ENCODE measurements at places on chromosomes 11 and 22.

- no peak for DNase-seq
Observed at GRCh38 chr11:76801225-76801624, 18.1 kb downstream of the TSKU start.

- peak; percentile 81 for DNase-seq
Observed at GRCh38 chr22:21657360-21658032, 8.3 kb upstream of the PPIL2 start.

- DNase-seq: no peak
Observed at GRCh38 chr22:37639070-37639760, at the start of gene SH3BP1. Gene SH3BP1 (plus strand): TSS chr22:37639669. CDS start chr22:37639788, 119 bp downstream.

DNA sequence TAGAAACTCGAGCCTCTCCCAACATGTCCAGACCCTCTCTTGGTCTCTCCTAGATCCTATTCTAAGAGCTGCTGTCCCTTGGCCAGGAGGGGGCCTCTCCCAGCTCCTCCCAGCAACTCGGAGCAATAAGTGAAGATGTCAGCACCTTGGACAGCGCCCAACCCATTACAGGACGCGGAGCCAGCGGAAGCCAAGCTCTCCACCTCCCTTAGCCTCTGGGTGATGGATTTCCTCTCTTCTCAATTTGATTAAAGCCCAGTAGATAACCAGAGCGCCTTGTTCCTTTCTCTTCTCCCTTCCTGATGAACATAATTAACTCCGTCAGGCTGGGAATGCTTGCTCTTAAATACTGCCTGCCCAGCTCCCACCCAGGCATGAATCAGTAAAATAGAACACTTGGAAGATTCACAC, 26.2 kb upstream of the TPBGL start:
- peak; percentile 89 for DNase-seq

- DNase-seq: peak; percentile 45
Observed at GRCh38 chr11:102553835-102554282, 23.3 kb upstream of the MMP7 start.
